ENCODE measurements at places on chromosomes 1 and 21.

GRCh38 chr1:166197141-166197540, 30.3 kb upstream of the FAM78B start:
- no peak for DNase-seq

DNA sequence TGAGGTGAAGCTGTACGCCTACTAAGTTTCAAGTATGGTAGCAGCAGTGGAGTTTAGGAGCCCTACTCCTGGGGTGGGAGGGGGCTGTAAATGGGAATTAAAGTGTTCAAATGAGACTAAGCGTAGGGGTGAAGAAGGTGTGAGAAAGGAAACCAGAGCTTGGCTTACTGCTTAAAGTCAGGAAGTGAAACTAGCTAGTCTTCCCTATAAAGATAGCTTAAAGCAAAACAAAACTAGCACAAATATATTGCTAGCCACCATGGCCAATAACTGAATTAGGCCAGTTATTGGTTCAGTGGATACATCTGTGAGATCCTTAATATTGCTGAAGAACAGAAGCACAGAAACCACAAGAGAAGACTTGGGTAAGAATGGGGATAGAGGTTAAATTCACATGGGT, 492.2 kb upstream of the PKN2 start:
- no peak for DNase-seq

GRCh38 chr1:187096689-187097088, 267.9 kb downstream of the PLA2G4A start:
- DNase-seq = no peak

- no peak for DNase-seq
These were observed 10.7 kb upstream of the ELOA start for GRCh38 chr1:23732363-23733224.

DNA sequence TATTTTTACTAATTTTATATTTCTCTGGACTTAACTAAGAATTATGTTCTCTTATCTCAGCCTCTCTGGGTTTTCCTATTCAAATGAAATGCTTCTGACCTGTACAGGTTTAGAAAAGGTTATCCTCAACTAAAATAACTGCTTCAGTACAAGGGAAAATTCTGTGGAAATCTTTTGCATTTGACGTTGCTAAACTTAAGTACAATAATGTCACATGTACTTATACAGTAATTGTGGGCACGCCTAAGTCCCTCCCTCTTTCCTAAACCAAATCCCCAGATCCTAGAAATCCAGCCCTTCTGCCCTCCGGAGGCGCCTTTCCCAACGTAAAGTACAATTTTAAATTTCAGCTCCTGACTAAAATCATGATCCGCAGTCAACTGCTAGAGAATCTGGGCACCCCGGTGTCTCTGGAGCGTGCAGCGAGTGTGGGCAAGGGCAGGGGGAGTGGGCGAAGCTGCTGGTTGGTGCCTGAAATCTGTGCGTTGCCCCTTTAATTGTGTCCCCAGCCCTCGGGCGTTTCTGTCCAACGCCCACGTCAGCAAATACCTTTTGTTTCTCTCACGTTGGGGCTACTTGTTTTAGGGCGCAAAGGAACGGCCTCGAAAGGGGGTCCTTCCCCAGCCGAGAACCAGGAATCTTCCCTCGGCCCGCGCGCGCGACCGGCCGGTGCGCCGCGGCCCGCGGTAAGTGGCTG, at the start of gene ZBTB8A:
Gene ZBTB8A (plus strand): TSS at position 541 of the 697 bp plus-strand sequence. CDS start 53,505 bp downstream, outside the sequence.
- DNase-seq = peak; percentile 75

- no peak for DNase-seq
These were observed 1298.8 kb downstream of the PLA2G4A start for GRCh38 chr1:188127507-188127906.

- no peak for DNase-seq
These were observed 46.6 kb downstream of the ARHGEF11 start for GRCh38 chr1:156998840-156999500.

DNA sequence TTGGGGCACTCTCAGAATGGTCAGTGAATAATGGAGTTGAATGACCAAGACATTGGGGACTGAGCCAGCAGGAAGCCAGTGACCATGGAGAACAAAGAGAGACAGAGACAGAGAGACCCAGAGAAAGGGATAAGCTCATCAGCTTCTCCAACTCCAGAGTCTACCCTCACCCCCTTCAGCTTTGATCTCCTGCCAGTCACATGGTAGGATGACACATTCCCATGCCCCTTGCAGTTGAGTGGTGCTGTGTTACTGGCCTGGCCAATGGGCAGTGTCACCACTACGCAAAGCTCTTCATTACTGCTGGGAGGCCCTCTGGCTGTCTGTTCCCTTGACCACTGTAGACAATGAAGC, 643.5 kb downstream of the AJAP1 start:
- DNase-seq = no peak

GRCh38 chr1:47189844-47190508, at the start of gene PDZK1IP1:
Gene PDZK1IP1, minus strand, starts transcription at chr1:47190036. Its CDS starts 104 bp downstream, at chr1:47189932.
- no peak for DNase-seq

DNA sequence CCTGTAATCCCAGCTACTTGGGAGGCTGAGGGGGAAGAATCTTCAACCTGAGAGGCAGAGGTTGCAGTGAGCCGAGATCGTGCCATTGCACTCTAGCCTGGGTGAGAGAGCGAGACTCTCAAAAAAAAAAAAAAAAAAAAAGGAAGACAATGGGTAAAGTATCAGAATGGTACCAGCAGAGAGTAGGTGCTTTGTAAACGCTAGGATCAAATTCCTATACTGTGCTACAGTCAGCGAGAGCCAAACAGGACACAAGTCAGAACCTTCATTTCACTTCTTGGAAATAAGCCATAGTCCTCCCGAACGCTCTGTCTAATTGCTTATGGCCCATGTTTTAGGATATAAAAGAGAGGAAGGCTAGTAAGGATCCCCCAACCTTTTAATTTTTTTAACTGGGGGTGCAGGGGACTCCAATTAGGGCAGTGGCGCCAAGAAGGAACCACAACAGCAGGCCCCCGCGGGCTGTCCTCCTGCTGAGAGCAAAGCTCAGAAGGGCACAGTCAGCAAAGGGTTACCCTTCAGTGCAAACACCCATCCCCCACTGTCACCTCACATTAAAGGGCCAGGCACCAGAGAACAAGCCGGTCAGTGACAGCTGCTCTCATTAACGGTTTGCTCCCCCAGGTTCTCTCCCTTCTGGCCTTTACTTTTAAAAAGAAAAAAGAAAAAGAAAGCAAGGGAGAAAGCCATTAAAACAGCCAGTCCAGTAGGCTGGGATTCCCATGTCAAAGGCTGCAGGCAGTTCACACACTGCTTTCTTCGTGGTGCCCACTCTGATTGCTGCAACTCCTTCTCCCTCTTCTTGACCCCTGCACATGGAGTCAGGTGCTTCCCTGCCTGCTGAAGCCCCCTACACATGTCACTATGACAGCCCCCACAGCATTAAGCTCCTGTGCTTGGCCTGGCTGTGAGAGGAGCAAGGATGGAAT, 69.4 kb downstream of the PLPP3 start:
- DNase-seq = peak; percentile 69

DNA sequence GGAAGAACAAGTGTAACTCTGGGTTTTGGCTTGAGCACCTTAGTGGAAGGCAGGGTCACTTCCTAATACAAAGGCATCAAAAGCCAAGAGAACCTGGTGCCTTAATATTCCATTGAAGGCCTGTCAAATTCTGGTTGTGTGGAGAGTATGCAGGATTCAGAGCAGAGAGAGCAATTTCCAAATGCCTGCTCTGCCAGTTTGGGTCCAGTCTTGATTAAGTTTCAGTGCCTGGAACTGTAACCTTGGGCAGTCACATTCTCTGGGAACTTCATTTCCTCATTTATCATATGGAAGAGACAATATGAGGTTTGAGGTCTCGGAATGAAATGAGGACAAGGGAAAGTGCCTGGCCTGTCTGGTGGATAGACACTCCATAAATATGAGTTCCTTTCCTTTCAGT, 198.0 kb upstream of the C8B start:
- no peak for DNase-seq

- DNase-seq = no peak
These were observed 18.9 kb upstream of the CCT8 start for GRCh38 chr21:29092102-29092959.

DNA sequence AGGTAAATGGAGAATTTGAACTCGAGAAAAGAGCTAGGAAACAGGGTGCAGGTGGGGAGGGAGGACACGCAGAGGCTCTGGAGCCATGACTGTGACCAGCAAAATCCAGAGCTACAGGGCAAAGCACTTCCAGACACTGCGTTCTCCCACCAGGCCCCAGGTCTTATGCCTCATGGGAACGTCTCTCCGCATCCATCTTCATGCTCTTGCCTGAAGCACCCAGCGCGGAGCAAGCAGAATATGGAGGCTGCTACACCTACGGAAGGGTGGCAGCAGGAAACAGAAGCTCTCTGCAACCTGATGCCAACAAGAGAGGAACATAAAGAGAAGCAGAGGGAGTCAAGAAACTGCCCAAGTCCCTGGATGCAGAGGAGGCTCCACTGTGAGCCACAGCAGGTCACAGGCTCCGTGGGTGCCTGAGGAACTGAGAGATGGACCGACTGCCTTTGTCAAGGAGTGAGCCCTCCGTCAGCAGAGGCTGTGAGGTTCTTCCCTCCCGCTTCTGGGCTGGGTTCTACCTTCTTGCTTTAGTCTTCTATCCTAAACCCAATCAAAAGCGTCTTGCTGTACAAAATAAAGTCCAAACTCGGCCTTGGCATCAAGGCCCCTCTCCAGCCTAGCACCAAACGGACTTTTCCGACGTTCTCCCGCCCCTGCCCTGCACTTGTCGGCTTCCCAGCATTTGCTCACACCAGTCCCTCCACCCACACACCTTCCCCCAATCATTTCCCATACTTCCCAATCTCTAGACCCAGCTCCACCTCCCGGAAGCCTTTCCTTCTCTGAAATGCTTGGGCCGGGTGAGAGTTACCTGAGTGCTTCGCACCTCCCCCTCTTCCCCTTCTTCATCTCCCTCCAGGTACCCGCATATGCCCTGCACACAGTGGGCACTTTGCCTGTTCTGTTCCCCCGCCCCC, 930 bp downstream of the DHCR24 start:
- DNase-seq = no peak
